ENCODE measurements at places on chromosomes 1 and 21.

GRCh38 chr1:924656-925560 lies 1.2 kb downstream of the SAMD11 start:
- no peak for DNase-seq

DNA sequence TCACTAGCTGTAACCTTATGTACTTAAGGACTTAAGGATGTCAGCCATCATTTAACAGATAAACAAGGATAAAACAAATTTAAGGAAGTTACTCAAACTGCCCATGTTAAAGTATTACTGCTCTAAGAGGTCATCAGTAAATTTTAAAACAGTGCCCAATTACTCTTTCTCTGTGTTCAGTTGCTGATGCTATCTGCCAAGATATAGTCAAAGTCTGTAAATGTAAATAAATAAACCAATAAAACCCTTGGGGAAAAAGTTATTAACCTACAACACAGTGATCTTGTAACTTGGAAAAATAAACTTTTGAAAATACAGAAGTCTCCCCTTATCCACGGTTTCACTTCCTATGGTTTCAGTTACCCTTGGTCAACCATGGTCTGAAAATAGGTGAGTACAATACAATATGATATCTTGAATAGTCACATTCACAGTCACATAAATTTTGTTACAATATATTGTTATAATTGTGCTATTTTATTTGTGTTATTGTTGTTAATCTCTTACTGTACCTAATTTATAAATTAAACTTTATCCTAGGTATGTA lies 501.8 kb downstream of the LMO4 start:
- no peak for DNase-seq

DNA sequence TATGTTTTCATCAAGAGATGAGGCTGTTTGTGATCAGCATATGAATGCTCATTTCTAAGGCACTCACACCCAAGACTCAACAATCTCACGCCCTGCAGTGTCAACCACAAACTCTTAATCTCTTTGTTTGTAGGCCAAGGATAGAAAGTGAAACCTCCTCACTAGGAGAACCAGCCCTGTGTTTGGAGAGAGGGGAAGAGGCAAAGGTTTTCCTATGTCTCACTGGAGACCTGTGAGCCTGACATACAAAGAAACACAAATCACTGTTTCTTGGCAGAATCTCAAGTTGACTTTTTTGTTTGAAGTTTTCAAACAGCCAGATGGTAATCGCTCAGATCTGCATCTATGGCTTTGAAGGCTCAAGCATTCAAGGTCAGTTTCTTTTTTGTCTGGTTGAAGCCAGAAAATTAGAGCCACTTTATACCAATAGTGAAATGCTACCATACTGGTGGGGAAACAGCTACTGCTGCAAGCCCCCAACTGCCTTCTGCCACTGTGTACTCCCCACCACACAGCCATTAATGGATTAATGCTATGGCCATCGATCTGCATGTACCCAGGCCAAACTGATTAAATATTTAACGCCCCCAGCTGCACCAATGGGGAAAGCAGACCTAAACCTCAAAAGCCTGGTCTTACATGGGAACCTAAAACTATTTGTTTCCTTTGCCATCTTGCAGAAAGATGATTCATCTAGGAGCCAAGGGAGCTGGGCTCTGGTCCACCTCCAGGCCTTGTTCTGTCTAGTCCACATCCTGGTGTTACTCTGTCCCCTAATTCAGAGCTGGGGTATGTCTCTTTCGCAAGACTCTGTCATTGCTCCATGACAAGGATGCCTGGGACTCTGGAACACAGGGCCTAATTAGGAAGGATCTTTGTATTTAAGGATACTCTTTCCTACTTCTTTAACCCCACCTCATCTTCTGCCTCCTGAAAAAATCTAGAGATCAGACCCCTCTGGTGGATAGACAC lies 16.3 kb downstream of the PDZK1 start:
- DNase-seq, result no peak

DNA sequence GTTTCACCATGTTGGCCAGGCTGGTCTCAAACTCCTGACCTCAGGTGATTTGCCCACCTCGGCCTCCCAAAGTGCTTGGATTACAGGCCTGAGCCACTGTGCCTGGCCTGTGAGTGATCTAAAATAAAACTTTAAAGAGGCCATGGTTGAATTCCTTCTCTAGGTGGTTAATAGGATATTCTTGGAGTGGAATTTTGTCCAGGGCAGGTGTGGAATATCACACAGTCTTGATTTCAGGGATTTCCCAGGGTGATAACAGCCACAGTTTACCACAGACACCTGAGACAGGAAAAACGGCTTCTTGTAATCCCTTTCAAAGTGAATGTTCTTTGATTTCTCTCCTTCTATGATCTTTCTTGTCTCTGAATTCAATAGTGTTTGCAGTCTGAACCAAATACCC lies 32.1 kb upstream of the C1orf21 start:
- DNase-seq, result no peak

DNA sequence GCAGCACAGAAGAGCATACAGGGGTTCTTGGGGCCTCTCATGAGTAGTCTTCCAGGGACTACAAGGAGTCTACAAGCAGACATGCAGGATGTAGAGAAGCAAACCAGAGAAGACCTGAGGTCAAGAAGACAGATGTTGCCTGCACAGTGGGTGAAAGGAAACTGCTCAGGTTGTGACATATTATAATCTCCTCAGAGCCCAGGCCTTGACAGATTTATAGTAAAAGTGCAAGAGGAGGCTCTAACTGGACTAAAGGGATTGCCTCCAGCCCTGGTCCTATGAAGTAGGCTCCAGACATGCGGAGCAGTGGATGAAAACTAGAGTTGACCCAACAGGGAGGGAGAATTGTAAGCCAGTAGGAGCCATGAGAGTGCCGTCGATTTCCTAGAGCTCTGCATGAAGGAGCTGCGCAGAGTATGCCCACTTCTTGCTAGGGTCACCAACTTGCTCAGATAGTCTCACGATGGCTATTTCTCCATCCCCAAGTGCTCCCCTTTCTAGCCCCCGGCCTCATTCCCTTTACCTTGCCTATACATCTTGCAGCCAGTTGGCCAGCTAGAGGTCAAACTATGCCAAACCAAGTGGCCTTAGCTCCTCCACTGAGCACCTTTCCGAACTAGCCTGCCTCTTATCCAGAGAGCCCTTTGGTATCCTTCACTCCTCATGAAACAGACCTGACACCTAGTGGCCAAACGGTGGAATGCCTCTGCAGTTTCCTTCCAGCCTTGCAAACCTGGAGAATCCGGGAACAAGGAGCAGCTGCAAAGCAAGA lies 36.2 kb upstream of the IPO9 start:
- DNase-seq, result peak; percentile 73

DNA sequence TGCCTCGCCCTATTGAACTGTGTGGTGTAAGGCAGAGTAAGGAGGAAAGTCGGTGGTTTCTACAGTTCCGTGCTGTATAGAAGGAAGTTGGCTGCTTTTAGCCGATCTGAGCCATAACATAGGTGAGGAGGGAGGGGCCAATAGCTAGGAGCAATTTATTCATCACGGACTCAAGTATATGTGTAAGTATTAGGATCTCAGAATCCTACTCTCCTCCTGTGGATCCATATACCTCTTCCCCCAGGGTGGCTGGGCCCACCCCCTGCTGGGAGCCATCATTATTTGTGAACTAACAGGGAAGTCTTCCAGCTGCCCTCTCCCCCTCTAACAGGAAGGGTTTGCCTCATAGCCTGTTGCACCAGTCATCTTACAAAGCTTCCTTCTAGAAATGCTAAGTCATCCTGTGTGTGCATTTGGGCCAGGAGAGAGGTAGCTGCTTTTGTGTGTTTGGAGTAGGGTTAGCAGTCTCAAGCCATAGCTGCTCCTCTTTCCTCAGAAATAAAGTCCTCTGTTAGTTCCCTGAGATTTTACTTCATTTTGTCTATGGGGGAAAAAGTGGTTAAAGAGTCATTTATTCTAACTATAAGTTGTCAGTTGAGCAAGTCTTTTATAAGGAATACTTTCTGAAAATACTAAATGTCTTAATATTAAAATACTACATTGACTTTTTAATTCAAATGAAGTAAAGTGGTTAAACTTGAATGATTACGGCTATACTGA lies 14.9 kb upstream of the CENPS start:
- no peak for DNase-seq

Data from right renal pelvis (tissue), 4 donors.